ENCODE measurements at places on chromosomes 5 and 9.
A peak's percentile ranks its signal among the peaks of the same experiment; 100 is the strongest.

- peak; percentile 60 for DNase-seq
Measured at GRCh38 chr5:168946363-168946762, 354.6 kb downstream of the SLIT3 start.

- DNase-seq: no peak
Measured at GRCh38 chr5:142816531-142817430, 46.6 kb downstream of the ARHGAP26 start.

DNA sequence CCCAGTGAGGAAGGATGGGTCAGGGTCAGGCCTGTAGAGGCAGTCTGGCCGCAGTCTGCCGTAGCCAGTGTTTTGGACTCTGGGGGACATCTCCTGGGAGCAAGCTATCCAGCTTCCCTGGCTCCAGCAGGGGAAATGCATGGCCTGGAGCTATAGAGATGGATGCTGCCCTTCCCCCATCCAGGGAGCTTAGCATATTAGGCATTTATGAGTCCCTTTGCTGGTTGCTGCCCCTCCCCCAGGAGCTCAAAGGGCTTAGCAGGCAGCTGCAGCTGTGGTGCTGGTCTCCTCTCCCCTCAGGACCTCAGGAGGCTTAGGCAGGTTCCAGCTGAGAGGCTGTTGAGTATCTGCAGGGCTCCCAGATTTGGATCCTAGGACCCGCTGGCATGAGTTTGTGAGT lies 1158.7 kb downstream of the DTWD2 start:
- DNase-seq: peak; percentile 47

DNA sequence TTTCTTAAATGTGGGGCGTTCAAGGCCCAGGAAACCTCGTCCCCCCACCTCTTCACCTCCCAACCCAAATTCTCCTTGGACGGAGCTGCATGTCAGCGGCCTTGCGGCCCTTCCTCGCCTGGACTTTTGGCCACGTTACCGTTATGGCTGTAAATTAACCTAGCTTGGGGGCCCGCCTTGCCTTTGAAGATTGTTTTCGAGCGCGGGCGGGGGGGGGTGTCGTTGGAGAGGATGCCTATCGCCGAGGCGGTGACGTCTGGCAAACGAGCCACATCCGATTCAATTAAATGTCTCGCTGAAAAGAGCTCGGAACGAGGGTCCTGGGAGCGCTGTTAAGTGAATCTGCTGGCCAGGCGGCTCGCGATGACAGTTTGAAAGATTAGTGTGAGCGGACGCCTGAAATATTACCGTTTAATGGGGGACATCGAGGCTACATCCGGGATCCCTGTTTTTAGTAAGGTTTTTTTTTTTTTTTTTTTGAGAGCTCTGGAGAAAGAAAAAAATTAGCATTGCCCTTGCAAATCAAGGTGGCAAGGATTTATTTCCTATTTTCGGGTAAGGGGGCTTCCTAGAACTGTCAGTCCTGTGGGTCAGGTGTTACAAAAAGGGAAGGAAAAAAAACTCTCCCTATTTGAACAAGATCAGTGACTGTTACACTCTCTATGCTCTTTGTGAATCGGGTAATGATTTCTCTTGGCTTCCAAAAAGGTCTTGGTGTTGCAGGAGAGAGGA lies 2.3 kb upstream of the NKX2-5 start:
- DNase-seq: peak; percentile 57

- DNase-seq: no peak
Measured at GRCh38 chr5:132478366-132478871, 12.2 kb downstream of the IRF1 start.

GRCh38 chr5:145988993-145989392 lies 52.6 kb downstream of the SH3RF2 start:
- no peak for DNase-seq

DNA sequence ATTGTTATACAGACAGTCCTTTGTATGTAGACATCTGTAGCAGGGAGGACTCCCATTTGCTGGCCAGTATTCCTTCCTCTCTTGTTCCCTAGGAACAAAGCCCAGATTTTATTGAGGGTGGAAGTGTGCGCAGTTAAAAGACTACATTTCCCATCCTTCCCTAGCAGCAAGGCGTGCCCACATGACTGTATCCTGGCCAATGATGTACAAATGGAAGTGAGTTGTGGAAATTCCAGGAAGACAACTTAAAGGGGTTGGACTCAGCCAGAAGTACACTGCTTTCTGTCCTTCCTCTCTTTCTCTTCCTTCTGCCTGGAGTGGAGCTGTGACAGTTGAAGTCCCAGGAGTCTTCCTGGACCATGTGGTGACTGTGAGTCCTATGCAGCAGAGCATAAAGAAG lies 89.0 kb downstream of the HRH2 start:
- DNase-seq: peak; percentile 41

- peak; percentile 72 for DNase-seq
Measured at GRCh38 chr9:114033397-114034103, 44.5 kb downstream of the AMBP start.

DNA sequence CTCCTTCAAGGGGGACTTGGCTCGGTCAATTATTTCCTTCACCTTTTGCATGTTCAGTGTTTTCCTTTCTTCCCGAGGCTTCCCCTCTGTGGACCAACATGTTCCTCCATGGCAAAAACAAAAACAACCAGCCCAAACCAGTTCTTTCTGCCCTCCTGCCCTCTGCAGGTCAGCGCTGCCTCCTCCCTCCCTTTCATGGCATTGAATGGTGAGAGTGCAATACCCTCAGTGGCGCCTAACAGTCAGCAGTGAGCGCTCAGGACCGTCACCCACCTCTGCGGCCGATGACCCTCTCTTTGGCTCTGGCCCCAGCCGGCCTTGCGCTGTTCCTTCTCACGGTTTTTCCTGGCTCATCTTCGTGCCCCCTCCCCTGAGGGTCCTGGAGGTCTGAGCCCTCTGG lies 34.4 kb upstream of the GNE start:
- DNase-seq: no peak

DNA sequence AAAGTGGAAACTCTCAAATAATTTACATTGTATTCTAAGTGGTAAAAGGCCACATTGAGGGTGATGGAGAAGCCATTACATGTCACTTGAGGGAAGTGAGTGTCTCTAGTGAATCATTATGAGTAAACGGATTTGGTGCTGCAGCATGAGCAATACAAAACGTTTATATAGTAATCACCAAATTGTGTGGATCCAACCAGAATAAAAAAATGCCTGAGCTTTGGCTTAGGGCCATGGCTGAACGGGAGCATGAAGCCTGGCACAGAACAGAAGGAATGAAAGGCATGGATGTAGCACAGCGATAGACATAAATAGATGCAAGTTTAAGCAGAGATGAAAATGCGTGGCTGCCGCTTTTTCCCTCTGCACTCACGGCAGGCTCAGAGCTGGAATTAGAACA lies 58.3 kb downstream of the PTTG1 start:
- DNase-seq: no peak

DNA sequence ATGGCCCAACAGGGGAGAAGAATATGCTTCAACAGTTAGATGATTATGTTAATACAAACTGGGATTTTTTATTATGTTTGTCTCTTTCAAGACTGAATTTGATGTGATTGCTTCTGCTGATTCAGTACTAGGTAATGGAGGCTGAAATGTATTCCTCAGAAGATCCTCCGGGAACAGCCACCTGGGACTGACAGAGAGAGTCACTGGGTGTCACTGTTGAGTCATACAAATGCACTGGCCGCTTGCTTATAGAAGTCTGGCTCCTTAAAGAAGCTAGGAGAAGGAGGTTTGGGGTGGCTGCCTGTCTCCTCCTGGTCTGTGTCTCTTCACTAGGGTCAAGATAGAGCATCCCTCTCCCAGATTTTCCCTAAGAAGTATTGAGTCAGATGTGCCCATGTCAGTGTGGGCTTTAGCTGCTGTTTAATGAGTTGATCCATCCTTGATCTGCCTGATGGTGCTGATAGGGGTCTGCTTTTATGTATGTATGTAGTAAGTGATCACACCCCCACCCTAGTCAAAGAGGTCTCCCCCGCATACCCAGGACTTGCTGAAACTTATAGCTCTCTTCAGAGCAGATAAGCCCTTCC lies 773.4 kb downstream of the BRINP1 start:
- DNase-seq: peak; percentile 55

DNA sequence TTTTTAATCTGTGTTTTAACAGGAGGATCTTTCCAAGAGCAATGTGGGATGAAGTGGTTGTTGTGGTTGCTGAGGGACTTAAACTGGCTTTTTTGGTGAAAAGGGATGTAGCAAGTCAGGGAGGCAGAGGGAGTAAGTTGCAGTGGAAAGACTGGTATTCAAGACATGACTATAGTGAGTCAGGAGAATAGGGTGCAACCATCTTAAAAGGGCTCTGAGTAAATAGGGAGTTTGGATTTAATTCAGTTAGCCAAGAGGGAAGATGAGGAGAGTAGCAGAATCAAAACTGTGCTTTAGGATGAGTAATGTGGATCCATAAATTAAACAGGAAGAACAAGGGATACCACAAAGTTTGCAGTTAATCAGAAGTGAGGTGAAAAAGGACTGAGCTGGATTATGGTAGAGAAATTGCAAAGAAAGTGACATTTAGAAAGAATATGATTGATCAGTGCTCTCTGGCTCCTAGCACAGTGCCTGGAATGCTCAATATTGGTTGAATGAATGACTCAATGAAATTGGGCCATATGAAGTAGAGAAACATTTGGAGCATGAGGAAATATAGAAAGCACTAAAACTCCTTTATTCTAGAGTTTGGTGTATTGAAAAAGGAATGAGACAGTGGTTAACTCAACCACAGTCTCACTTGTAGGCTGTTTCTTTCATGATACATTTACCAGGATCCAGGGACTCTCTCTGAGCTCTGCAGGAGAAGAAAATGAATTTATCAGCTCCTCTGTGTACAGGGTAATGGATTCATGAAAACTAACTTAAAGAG lies 5.1 kb downstream of the POLR3G start:
- no peak for DNase-seq

- DNase-seq: no peak
Measured at GRCh38 chr5:62575066-62575465, 3.6 kb upstream of the LRRC70 start.

DNA sequence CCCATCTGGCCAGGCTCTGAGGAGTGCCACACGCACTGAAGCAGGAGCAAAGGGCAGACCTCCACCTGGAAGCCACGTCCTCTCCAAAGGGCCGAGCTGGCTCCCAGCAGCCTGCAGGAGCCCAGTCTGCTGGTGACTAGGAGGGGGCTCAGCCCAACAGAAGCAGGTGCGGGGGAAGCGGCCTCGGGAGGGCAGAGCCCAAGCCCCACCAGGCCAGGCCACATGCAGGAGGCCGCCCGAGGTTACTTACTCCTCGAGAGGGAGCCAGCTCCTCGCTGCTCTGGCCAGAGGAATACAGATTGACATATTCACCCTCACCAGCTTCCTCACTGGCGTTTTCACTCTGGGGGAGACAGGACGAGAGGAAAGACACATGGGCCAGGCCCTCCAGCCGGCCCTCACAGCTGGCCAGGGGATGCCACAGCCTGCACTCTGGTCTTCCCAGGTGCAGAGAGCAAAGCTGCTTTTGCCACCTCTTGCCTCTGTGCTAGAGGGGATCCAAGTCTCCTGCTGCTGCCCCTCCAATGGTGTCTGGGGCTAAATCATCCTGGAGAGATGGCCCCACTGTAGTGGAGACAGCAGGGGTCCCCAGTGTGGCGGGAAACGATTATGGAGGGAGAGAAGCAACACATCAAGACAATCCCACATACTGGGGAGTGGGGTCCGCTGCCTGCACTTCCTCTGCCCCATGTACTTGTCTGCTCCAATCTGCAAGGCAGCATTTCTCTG lies 58.6 kb downstream of the PRRT1B start:
- DNase-seq: no peak

GRCh38 chr5:124263680-124264491 lies 482.6 kb downstream of the ZNF608 start:
- DNase-seq: peak; percentile 53

GRCh38 chr9:129253803-129254381 lies 75.8 kb upstream of the IER5L start:
- DNase-seq: no peak

- DNase-seq: no peak
Measured at GRCh38 chr5:151812757-151813309, 41.1 kb downstream of the G3BP1 start.

GRCh38 chr9:128145536-128145935 lies 3.7 kb upstream of the LCN2 start:
- no peak for DNase-seq

- DNase-seq: no peak
Measured at GRCh38 chr9:107805201-107805600, 315.6 kb upstream of the KLF4 start.

DNA sequence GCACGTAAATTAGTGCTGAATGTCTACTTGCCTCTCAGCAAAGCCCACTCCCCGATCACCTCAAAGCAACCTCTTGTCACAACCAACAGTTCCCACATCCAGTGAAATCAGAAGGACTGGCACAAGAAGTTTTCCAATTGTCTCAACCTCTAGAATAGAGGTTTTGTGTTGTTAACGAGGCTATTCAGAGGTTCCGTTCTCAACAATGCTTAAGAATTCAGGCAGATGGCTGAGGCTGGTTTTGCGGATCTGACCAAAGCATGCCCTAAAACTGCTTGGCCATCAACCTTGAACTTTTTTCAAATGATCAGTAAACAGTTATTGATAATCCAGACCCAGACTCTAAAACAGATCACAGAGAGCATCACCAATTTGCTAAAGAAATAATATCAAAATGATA lies 52.9 kb downstream of the MAPKAP1 start:
- no peak for DNase-seq

- DNase-seq: no peak
Measured at GRCh38 chr5:111697881-111698757, 58.9 kb downstream of the NREP start.

DNA sequence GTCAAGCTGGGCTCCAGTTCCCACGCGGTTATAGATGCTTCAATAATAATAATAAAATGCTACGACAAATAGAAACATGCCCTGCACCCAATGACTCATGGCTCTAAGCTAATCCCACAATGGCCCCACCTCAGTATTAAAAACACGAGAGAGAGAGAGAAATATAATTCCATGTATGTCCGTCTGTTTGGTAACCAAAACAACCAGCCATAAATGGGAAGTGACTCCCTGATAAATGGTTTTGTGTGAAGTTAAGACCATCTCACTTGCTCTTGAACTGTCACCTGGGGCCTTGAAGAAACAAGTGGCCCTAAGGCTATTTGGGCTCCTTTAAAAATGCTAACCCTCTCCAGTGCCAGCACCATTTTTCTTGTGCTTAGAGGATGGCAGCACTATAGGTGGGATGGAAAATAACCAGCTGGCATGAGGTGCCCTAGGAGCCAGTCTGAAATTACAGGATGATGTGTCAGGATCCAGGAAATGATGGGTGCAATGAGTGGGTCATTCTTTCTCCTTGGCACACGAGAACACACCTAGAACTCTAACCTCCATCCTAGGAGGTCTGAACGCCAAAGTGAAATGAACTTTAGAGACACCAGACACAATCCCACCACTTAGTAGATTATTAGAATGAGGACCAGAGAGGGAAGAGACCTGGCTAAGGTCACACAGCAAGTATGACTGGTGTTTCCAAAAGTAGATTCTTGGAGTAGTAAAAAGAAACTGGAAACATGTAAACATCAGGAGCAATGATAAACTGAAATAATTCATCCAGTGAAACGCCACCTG lies 35.7 kb upstream of the ADRB2 start:
- no peak for DNase-seq
